Neural cell (in vitro differentiated cells): ENCODE measurements at places on chromosomes 11 and 22. TPM values are rescaled to one million over a fixed set of nuclear protein-coding genes. Genes with fewer than 3 reads are reported as not detected.

Gene CNTF
- polyA plus RNA-seq = 2.3 and 3.6 TPM in 2 replicates

Gene BTG4
- polyA plus RNA-seq = not detected in 2 replicates

Gene PTS
- 134 and 160 TPM in 2 replicates for polyA plus RNA-seq

Gene SLC39A13
- polyA plus RNA-seq = 41.6 and 48.0 TPM in 2 replicates

Gene HIPK3
- 12.4 and 25.5 TPM in 2 replicates for polyA plus RNA-seq

Gene UQCR10
- 192 and 234 TPM in 2 replicates for polyA plus RNA-seq

Gene LRRC4C
- polyA plus RNA-seq = 21.3 and 24.3 TPM in 2 replicates

Gene TMEM126B
- polyA plus RNA-seq = 97.0 and 111 TPM in 2 replicates

Gene HSPA8
- polyA plus RNA-seq = 2,242 and 2,441 TPM in 2 replicates

Gene MS4A3
- not detected in 2 replicates for polyA plus RNA-seq

Gene APOL4
- not detected in 2 replicates for polyA plus RNA-seq

Gene XRRA1
- polyA plus RNA-seq = 2.7 and 10.3 TPM in 2 replicates

Gene NPAT
- 9.9 and 10.8 TPM in 2 replicates for polyA plus RNA-seq

Gene DGAT2
- polyA plus RNA-seq = 2.7 and 4.3 TPM in 2 replicates

Gene KCNC1
- 8.9 and 12.5 TPM in 2 replicates for polyA plus RNA-seq

Gene CLMP
- 0.14 TPM in 1 of 2 replicates, not detected in the other for polyA plus RNA-seq

Gene GNG3
- polyA plus RNA-seq = 120 and 121 TPM in 2 replicates

Gene PIH1D2
- polyA plus RNA-seq = 4.7 and 12.2 TPM in 2 replicates

Gene MICALL1
- 11.4 and 13.0 TPM in 2 replicates for polyA plus RNA-seq

Gene P4HA3
- not detected in 2 replicates for polyA plus RNA-seq

Gene GGTLC3
- polyA plus RNA-seq = not detected in 2 replicates

Gene TIGD3
- 16.1 and 23.1 TPM in 2 replicates for polyA plus RNA-seq

Gene TTC36
- 1.3 and 4.3 TPM in 2 replicates for polyA plus RNA-seq

Gene SLC22A6
- polyA plus RNA-seq = not detected in 2 replicates

Gene APOL6
- not detected in 2 replicates for polyA plus RNA-seq

Gene GPR83
- 0.37 and 0.74 TPM in 2 replicates for polyA plus RNA-seq

Gene EXPH5
- polyA plus RNA-seq = not detected in 2 replicates

Gene EMID1
- polyA plus RNA-seq = 14.1 and 22.2 TPM in 2 replicates

Gene GTF2H1
- polyA plus RNA-seq = 96.6 and 109 TPM in 2 replicates

Gene C11orf97
- 0.47 TPM in 1 of 2 replicates, not detected in the other for polyA plus RNA-seq

Gene OR52I2
- not detected in 2 replicates for polyA plus RNA-seq

Gene C22orf15
- not detected in 2 replicates for polyA plus RNA-seq

Gene SLC25A1
- polyA plus RNA-seq = 81.4 and 89.2 TPM in 2 replicates

Gene APOL5
- polyA plus RNA-seq = not detected in 2 replicates

Gene C11orf86
- not detected in 2 replicates for polyA plus RNA-seq

Gene FBLN1
- 3.4 and 5.8 TPM in 2 replicates for polyA plus RNA-seq

Gene CAPRIN1
- 243 and 256 TPM in 2 replicates for polyA plus RNA-seq

Gene TTC28
- 14.8 and 18.4 TPM in 2 replicates for polyA plus RNA-seq

Gene MPZL2
- polyA plus RNA-seq = not detected in 2 replicates

Gene ACRV1
- 0.52 TPM in 1 of 2 replicates, not detected in the other for polyA plus RNA-seq

Gene OR2AG2
- polyA plus RNA-seq = not detected in 2 replicates

Gene KRTAP5-10
- 0.62 TPM in 1 of 2 replicates, not detected in the other for polyA plus RNA-seq

Gene MAP6
- 178 and 200 TPM in 2 replicates for polyA plus RNA-seq
